ENCODE measurements at places on chromosomes 11 and 22. TPM values are rescaled to one million over a fixed set of nuclear protein-coding genes. Genes with fewer than 3 reads are reported as not detected.

The ALDH3B1 gene
- total RNA-seq = 11.9 TPM

The SCUBE2 gene
- 0.72 TPM for total RNA-seq

The RFPL1 gene
- not detected for total RNA-seq

DNA sequence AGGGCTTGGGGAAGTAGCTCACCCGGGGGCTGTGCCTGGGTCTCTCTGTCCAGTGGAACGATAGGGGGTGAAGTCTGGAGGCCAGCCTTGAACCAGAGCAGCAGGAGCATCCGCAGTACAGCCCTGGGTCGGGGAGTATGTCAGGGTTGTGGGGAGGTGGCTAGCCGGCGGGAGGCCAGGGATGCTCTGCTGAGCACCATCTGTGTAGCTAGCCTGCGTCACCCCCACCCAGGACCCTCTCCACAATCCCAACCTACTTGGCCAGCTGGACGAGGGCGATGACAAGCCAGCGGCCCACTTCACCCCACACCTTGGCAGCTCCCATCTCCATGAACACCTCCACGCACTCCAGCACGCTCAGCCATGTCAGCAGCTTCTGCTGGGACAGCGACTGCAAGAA, 2.2 kb downstream of the PEX16 start:
- no peak for DNase-seq

GRCh38 chr11:110859240-110859840, 147.1 kb upstream of the ARHGAP20 start:
- DNase-seq = no peak

DNA sequence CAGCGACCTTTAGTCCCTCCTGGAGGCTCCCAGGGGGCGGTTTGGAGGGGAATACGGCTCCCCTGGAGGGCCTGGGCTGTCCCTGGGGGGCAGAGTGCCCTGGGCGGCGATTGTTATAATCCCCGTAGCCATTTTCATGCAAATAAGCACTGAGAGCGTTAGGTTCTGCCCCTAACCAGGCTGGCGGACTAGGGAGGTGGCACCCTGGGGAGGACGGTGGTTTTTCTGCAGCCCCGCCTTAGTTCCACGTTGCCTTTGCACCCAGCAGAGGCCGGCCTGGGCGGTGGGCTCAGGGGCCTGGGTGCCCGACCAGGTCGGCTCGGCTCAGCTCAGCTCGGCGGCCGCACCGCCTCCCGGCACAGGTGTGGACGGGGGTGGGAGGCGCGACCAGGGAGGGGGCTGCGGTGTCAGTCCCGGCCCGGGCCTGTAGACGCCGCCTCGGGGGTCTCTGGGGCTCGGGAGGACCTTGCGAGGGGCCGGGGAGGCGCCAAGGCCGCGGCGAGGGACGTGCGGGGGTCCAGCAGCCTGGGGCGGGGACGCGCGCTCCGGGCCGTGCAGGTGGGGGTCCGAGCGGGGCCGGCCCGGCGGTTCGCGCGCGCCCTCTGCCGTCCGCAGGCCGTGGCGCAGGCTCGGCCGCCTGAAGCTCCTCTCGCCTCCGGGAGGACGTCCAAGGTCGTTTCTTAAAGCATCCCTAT, 2.3 kb upstream of the DUSP8 start:
- peak; percentile 23 for DNase-seq

DNA sequence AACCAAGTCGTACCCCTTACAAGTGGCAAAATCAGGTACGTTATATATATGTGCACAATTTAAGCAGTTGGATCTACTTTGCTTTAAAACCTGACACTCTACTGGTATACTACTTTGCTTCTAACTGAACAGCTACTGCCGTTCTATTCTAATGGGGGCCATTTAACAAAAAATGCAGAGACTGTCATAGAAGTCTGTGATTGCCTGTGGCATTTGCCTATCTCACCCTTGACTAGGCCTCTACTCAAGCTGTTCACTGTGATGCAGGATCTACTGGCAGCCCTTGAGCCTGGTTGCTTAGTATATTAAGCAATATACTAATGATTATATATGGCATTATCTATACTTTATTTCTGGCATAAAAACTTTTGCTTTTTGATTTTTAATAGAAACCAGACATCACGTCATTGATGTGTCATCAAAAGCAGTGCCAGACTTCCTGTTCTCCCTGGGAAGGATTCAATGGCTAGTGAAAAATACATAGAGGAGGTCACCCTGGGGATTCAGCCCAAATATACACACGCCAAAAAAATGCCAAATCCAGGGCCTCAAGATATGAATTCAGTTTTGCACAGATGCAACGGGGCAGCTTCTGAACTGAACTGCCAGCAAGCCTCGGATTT, 40.0 kb upstream of the FIBIN start:
- peak; percentile 72 for DNase-seq

DNA sequence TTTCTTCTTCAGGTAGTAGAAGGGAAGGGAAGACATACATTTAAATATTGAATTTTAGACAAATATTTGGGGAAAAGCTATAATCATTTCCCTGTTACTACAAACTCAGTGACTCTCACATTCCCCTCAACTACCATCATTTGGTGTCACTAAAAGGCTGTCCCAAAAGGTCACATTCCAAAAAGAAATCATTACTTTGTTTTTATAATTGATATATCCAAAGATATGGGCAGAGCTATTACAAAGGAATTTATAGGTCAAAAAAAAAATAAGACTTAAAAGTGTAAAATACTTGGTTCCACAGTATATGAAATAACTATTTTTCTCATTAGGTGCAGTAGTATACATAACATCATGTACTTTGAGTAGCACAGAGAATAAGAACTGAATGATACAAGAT, 751.4 kb downstream of the KCNA4 start:
- DNase-seq = no peak

- DNase-seq = no peak
These were observed 51.4 kb downstream of the ELP4 start for GRCh38 chr11:31560842-31561476.

DNA sequence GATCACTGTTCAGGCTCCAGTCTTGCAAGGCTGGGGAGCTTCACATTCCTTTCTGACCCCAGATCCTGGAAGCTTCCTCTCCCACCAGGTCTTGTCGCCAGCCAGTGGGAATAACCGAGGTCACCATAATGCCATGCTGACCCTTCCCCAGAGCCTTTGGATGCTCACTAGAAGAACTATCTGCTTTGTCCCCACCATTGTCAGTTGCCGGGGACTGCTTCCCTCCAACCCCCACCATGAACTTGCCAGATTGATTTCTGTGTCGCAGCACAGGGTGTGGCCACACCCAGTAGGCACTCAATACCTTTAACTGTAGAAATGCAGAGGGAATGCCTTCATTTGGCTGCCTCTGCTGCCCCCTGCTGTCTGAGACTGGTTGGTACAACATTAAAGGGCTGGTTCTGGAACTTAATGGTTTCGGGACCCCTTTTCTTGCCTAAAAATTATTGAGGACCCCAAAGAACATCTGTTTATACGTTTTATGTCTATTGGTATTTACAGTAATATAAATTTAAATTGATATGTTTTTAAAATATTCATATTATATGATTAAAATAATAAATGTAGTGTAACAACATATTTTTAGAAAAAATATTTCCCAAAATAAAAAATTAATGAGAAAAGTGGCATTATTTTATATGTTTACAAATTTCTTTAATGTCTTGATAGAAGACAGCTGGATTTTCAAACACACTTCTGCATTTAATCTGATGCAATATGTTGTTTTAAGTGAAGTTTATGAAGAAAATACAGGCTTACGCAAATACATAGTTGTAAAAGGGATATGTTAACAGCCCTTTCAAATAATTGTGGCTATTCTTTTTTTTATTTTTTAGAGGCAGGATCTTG, 6.7 kb upstream of the GDPD5 start:
- peak; percentile 41 for DNase-seq

DNA sequence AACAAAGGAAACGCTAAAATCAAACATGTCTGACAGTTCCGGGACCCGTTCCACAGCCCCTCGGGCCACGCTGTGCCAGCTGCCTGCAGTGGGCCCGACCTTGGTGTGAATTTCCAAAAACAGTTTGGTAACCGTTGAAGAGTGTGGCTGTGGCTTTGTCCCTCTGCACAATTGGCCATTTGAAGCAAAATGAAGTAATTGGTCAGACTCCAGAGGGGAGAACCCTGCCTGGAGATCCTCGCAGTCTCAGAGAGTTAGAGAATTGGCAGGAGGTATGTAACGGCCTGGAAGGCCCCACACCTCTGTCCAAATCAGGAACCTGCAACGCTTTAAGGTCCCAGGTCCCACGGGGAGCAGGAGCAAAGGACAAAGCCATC, 26.3 kb downstream of the TRMU start:
- DNase-seq = no peak

Measured in IMR-90 (cell line).